ENCODE measurements at places on chromosomes 2 and 18.

- no peak for DNase-seq
Measured at GRCh38 chr2:12507295-12507694, 209.4 kb upstream of the TRIB2 start.

- DNase-seq: no peak
Measured at GRCh38 chr2:108588070-108588668, 53.9 kb downstream of the LIMS1 start.

GRCh38 chr2:241131531-241131930 is 17.7 kb downstream of the PASK start:
- DNase-seq: no peak

- no peak for DNase-seq
Measured at GRCh38 chr2:47741101-47741500, 41.8 kb upstream of the MSH6 start.

DNA sequence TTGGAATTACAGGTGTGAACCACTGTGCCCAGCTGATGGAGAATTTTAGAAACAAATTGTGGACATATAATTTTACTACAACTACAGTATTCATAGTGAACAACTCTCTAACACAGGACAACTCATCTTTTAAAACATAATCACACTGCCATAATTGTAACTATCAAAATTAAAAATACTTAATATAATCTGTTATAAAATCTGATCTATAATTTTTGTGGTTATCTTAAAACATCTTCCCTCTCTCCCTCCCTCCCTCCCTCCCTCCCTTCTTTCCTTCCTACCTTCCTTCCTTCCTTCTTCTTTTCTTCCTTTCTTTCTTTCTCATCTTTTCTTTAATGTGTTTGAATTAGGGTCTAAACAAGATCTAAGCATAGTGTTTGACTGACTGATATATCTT is 577.7 kb downstream of the CNTNAP5 start:
- no peak for DNase-seq

GRCh38 chr2:68663371-68664156 is 20.2 kb downstream of the PROKR1 start:
- DNase-seq: no peak

Measured in NCI-H524 treated with DMSO at 0.1 percent for 48 hours (cell line).